ENCODE measurements at places on chromosomes 2 and 18.

DNA sequence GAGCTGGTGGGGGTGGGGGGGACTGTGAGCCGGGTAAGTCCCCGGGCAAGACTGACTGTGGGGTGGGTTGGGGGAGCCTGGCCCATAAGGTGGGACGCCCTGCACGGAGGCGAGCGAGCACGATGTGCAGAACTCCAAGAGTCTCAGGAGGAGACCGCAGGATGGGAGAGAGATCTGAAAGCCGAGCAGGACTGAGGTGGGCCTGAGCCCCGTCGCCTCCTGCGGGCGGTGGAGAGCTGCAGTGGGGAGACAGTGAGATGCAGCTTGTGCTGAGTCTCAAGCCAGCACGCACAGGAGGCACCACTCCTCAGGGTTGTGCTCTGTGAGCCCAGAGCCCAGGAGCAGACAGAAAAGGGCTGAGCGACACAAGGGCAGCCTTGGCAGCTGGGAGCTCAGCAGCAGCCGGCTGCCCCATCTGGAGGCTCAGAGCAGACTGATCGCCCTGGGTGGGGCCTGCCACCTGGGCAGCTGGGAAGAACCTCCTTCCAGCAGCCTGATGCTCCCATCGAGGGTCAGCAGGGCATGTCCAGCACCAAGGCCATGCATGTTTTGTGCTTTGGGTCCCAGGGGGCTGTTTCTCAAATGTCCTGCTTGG lies 15.9 kb downstream of the ARHGEF4 start:
- DNase-seq, result no peak

- DNase-seq, result no peak
These were observed 859.2 kb downstream of the CNTNAP5 start for GRCh38 chr2:124884315-124884714.

GRCh38 chr2:102060047-102060446 lies 68.3 kb downstream of the IL1R2 start:
- DNase-seq, result no peak

- DNase-seq, result no peak
These were observed 31.9 kb downstream of the PRKRA start for GRCh38 chr2:178419123-178419522.

DNA sequence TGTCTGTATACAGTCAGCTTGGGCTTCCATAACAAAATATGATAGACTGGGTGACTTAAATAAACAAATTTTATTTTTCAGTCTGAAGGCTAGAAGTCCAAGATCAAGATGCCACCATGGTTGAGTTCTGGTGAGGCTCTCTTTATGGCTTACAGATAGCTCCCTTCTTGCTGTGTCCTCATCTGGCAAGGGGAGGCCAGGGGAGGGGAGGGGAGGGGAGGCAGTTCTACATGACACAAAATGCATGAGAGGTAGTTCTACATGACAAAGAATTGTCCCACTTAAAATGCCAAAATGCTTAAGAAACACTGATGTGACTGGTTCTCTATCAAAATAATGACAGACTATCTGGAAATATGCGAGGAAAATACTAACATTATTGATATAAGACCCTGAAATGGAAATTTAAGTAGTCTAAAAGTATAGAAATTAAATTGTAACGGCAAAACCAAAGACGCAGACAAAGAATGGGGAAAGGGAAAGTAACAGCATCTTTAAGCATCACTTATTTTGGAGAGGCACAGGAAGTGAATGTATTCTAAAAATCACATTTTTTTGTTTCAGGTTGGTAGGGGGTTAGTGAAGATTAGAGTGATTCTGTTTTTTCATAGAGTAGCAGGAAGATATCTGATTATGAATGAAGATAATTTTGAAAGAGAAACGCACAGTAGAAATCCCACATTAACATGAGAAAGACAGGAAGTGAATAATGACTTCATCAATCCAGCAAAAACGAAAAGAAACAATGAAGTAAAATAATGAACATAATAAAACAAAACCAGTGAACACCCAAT lies 131.4 kb downstream of the STRN start:
- no peak for DNase-seq

DNA sequence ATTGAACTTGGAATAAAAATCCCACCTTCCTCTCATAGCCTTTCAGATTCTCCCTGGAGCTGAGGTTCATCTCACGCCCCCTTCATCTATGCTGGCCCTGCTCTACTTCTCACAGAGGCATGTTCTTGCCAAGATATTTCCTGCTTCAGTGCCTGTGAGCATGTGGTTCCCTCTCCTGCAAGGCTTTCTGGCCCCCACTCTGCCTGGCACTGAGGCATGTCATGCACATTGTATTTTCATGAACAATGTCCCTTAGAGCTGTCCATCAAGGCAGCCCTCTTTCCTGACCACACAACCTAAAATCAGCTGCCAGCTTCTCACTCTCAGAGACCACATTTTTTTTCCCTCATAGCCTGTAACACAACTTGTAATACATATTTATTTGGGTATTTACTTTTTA lies 18.0 kb upstream of the HK2 start:
- DNase-seq, result no peak

GRCh38 chr2:16408331-16409005 lies 257.2 kb downstream of the CYRIA start:
- DNase-seq, result no peak

GRCh38 chr2:213065583-213066442 lies 85.6 kb downstream of the IKZF2 start:
- DNase-seq, result no peak

DNA sequence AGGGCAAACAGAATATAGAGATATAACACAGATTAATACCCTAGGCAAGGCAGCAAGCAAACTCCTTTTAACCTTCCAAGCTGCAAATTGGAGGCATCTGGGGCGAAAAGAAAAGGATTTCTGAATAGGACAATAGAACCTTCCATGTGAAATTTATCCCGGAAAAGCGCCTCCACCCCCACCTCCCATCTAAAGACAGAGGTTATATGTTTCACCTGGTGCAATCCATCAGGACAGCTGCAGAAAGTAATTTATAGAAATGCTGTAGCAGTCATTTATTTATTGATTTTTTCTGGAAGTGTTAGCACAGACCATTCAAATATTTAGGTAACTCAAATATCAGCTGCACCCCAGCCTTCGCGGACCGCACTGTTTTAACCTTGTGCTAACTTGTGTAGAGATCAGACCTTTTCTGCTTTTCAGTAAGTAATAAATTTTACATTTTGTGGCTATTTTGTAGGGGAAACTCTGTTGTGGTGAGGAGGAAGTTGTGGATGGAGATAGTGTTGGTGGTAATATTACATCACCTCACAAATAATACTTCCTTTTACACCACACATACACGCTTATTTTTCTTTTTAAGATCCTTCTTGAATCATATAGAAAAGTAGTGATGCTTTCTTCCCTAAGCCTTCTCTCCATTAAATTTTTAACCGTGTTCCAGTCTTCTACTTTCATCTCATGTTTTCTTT lies 919.3 kb upstream of the CDH2 start:
- DNase-seq, result no peak

DNA sequence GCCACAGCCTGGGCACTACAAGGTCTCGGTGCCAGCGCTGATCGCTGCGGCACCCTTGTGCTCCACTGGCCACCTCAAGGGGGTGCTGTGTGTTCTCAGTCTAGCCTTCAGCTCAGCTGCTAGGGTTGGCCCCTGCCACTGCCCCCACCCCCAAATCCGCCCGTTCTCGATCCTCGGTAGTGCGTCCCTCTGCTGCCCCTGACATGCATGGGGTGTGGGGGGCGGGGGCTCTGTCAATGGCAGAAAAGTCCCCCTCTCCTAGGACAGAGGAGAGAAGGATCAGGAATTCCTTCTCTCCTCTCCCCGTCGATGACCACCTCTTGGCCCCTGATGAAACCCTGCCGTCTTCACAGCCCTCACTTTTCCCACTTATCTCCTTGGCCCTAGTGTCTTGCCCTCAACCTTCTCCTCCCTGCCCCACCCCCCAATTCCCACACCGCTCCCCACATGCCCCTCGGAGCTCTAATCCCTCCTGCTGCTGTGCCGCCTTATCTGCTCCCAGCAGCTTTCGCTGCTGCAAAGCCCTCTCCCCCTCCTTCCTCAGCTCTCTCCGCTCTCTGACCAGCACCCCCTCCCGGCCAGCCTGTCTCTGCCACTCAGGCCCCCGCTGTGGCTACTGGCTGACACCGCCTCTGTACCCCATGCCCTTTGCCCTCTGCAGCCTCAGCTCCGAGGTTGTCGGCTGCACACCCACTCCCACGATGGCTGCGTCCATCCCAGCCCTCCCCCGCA lies 4.3 kb upstream of the ASIC4 start:
- no peak for DNase-seq

All from NK-92 treated with Interleukin-12 subunit alpha and Interleukin-12 subunit beta, amount 100 ng/mL, for 24 hours (cell line).